ENCODE measurements at places on chromosomes 1 and 21. TPM values are rescaled to one million over a fixed set of nuclear protein-coding genes. Genes with fewer than 3 reads are reported as not detected.
A peak's percentile ranks its signal among the peaks of the same experiment; 100 is the strongest.

LCE6A gene
- not detected for total RNA-seq

HAO2 gene
- total RNA-seq = not detected

PGBD2 gene
- 3.5 TPM for total RNA-seq

PLCH2 gene
- 2.1 TPM for total RNA-seq

- H3K36me3 ChIP-seq = no peaks in the 10 kb centered on the region
- peak; percentile 85 for DNase-seq
- no peaks in the 10 kb centered on the region for H3K27me3 ChIP-seq
- peak overlapping the region; percentile 99 for H3K27ac ChIP-seq
- H3K4me3 ChIP-seq = peak overlapping the region; percentile 69
Measured at GRCh38 chr21:45550522-45551210, 8.4 kb upstream of the SLC19A1 start.

GRCh38 chr1:180160357-180160756 is 5.7 kb downstream of the QSOX1 start:
- no peaks in the 10 kb centered on the region for H3K36me3 ChIP-seq
- no peak for DNase-seq
- H3K27ac ChIP-seq = no peak overlapping the region
- H3K27me3 ChIP-seq = no peaks in the 10 kb centered on the region

DNA sequence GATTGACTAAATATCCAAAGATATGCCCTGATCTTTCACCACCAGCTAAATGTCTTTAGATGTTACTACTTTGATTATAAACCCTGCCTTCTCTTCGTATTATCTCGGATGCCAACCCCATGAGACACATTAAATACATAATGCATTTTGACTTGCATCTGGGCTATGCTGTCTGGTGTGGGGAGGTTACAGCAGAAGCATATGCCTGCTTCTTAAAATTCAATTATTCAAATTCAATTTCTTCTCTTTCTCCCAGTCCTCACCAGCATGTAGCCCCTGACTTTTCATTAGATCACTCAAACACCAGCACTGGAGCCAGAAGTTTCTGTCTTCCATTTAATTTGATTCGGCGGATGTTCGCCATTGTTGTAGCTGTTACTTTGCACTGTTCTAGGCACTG is 360.7 kb upstream of the CAMK1G start:
- DNase-seq = no peak
- no peaks in the 10 kb centered on the region for H3K36me3 ChIP-seq
- no peaks in the 10 kb centered on the region for H3K4me1 ChIP-seq
- H3K4me3 ChIP-seq = no peak overlapping the region
- H3K27ac ChIP-seq = no peak overlapping the region

DNA sequence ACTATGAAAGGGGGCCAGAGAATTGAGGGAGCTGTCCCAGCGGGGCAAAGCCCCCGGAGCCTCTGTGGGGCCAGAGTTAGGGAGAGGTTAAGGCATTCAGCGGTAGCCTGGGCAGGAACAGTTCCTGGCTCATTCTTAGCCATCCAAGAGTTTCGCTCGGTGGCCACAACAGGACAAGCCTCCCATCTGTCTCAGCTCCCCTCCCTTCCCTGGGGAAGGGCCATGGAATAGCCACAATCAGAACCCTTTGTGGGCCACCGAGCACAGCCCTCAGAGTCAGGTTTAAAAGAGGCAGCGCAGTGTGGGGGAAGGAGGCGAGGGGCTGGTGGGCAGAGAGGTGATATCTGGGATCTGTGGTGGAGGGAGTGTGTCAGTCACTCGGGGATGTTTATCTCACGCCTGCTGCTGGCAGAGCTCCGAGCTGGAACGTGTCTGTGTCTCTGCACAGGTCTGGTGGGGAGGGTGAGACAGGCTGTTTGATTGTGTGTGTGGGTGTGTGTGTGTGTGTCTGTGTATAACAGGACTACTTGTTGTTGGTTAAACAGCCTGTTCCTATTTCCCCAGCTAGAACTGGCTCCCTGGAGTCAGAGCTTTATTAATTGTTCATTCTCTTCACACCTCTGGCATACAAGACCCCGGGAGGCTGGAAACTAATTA is 49.6 kb upstream of the GOLT1A start:
- H3K27ac ChIP-seq = no peak overlapping the region
- no peaks in the 10 kb centered on the region for H3K27me3 ChIP-seq
- H3K36me3 ChIP-seq = no peaks in the 10 kb centered on the region
- no peak overlapping the region for H3K4me3 ChIP-seq

- peaks cover 8% of the 10 kb centered on the region for H3K4me1 ChIP-seq
- no peaks in the 10 kb centered on the region for H3K36me3 ChIP-seq
- no peak overlapping the region for H3K4me3 ChIP-seq
- no peak overlapping the region for H3K27ac ChIP-seq
- DNase-seq = no peak
- peaks cover 3% of the 10 kb centered on the region for H3K27me3 ChIP-seq
Measured at GRCh38 chr1:100585786-100586185, 47.8 kb downstream of the GPR88 start.

KANK4 gene
- total RNA-seq = not detected

GRCh38 chr1:4227986-4228385 is 327.9 kb upstream of the C1orf174 start:
- peaks cover 8% of the 10 kb centered on the region for H3K27me3 ChIP-seq
- H3K27ac ChIP-seq = no peak overlapping the region
- no peak overlapping the region for H3K4me3 ChIP-seq
- DNase-seq = no peak

CELA3A gene
- not detected for total RNA-seq

DNA sequence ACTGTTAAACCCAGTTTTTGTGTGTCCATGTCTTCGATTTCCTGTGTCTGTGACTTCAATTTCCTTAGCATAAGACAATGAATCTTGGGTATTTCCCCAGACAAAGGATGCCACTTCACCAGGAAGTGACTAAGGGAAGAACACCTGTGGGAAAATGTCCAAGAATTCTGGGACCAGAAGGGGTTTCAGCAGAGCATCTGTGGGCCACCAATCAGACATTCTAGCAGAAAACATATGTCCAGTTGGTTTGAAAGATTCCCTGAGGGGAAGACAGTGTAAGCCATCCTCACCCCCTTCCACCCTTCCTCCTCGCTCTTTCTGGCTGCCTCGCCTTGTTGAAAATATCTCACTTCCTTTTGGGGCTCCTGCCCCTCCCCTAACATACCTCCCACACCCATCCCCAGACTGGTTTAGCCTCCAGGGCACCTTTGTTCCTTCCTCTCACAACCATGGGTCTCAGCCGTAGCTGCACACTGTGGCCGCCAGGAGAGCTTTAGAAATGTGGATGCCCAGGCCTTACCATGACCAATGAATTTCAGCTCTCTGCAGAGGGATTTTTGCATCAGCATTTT is 25.5 kb upstream of the IFNAR1 start:
- H3K4me3 ChIP-seq = peak overlapping the region; percentile 33
- no peaks in the 10 kb centered on the region for H3K36me3 ChIP-seq
- peaks cover 48% of the 10 kb centered on the region for H3K4me1 ChIP-seq
- peak overlapping the region; percentile 61 for H3K27ac ChIP-seq

DNA sequence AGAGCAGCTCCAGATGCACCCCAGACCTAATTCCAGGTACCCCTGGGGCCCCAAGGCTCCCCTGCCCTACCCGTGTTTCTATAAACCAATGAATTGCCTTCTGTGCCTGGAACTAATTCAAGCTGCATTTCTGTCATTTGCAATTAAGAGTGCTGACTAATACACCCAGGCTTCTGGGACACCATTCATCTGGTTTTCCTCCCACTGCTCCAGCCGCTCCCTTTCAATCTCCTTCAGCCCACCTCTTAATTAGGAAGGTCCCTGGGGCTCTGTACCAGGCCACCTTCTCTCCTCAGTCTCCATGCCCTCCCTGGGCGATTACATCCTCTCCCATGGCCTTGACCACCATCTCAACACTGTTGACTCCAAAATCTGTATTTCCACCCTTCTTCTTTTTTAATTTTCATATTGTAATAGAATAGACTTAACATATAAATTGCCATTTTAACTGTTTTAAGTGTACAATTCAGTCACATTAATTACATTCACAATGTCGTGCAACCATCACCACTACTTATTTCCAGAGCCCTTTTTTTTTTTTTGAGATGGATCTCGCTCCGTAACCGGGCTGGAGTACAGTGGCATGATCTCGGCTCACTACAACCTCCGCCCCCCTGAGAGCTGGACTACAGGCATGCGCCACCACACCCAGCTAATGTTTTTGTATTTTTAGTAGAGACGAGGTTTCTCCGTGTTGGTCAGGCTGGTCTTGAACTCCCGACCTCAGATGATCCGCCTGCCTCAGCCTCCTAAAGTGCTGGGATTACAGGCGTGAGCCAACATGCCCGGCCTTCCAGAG is 9.2 kb upstream of the GJB3 start:
- no peaks in the 10 kb centered on the region for H3K27me3 ChIP-seq
- no peak overlapping the region for H3K4me3 ChIP-seq
- no peak overlapping the region for H3K27ac ChIP-seq
- H3K4me1 ChIP-seq = no peaks in the 10 kb centered on the region
